ENCODE measurements at places on chromosomes 5 and 9. TPM values are rescaled to one million over a fixed set of nuclear protein-coding genes. Genes with fewer than 3 reads are reported as not detected.

DNA sequence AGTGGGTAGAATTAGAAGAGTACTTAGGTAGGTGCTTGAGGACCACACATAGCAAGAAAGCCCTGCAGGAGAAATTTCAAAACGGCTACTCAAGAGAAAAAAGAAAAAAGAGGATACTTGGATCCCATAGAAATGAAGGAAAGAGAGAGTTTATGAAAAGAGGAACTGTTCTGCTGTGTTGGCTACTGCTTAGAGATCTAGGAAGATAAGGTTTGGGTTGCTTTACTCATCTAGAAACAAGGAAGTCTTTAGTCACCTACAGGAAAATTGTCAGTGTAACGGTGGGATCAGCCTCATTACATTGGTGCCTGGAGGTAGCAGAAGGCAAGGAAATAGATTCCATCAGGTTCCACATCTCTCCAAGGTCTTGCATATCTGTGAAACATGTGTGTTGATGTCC, 14.8 kb upstream of the C5orf46 start:
- no peak for DNase-seq

Gene DIRAS2
- not detected for total RNA-seq

DNA sequence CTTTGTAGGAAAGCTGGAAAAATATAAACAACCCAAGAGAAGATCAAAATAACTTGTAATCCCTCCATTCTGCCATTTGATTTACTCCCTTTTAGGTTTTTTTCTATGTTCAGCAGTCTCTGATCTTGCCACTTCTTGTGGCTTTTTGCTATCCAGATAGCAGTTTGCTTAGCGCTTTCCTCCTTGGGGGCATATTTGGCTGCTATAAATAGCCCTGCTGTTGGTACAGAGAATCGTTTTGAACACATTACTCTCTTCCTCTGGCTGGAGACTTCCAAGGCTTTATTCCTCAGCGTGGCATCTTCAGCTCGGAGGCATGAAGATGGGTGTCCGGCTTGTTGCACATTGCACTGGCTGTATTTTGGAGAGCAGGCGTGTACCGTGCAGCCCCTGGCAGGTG, 38.6 kb downstream of the HMCN2 start:
- no peak for DNase-seq

DNA sequence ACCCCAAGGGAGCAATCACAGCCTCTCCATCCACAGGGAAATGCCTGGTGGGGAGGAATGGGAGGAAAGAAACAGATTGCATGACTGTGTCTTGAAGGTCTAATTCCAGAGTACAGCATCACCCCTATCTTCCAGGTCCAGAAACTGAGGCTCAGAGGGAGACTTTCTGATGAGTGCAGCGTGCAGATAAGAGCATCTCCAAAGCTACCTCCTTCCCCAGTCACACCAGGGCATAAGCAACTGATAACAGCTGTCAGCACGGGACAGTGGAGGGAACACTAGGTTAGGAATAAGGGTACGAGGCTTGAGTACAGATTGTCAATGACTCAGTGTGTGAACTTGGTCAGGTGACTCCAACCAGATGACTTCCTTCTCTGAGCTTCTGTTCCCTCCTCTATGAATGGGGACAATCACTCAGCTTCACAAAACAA, 126.9 kb downstream of the KCNIP1 start:
- DNase-seq, result no peak

GRCh38 chr5:109921735-109922380, 232.1 kb downstream of the MAN2A1 start:
- DNase-seq, result no peak

- no peak for DNase-seq
These were observed 117.4 kb upstream of the ELL2 start for GRCh38 chr5:96079075-96079474.

DNA sequence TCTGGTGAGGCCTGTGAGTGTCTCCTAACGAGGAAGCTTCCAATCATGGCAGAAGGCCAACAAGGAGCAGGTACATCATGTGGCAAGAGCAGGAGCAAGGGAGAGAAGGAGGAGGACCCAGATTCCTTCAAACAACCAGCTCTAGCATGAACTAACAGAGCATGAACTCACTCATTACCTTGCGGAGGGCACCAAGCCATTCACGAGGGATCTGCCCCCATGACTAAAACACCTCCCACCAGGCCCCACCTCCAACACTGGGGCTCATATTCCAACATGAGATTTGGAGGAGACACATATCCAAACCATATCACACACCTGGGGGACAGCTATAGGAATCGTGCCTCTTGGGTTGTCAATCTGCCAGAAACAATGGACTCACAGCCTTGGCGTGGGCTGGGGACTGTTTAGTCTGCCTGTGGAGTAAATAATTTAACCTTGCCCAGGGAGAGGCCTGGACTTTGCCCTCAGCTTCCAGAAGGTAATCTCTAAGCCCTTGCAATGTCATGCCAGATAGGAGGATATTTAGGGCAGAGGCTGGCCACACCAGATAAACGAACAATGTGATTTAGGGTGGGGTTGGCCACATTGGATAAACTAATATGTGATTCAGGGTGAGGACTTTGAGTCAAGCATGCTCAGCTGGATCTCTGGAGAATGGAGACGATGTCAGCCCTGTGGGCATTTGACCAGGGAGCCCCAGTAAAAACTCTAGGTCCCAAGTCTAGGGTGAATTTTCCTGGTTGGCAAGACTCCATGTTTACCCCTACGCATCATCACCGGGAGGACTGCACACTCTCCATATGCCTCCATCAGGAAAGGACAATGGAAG, 13.6 kb upstream of the VDAC1 start:
- DNase-seq, result no peak

- DNase-seq, result no peak
These were observed 53.5 kb upstream of the MCCC2 start for GRCh38 chr5:71533615-71534014.

DNA sequence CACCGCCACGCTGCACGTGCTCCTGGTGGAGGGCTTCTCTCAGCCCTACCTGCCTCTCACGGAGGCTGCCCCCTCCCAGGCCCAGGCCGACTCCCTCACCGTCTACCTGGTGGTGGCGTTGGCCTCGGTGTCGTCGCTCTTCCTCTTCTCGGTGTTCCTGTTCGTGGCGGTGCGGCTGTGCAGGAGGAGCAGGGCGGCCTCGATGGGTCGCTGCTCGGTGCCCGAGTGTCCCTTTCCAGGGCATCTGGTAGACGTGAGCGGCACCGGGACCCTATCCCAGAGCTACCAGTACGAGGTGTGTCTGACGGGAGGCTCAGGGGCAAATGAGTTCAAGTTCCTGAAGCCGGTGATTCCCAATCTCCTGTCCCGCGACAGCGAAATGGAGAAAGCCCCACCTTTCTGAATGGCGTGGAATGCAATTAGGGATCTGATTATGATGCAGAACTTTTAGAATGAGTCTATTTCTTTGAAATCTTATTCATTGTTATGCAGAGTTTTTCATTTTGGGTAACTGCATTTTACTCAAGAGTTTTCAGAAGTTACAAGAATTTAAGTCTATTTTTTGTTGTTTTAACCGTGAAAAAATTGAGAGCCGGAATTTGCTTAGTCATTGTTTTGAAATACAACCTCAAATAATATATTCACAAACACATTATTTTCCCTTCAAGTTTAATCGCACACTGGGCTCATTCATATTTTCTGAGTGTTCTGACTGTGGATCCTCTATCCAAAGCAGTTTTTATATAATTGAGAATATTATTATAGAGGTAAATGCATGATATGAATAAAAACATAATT, 8.5 kb upstream of the PCDHB15 start:
- DNase-seq, result no peak

Gene IFNA13
- not detected for total RNA-seq

DNA sequence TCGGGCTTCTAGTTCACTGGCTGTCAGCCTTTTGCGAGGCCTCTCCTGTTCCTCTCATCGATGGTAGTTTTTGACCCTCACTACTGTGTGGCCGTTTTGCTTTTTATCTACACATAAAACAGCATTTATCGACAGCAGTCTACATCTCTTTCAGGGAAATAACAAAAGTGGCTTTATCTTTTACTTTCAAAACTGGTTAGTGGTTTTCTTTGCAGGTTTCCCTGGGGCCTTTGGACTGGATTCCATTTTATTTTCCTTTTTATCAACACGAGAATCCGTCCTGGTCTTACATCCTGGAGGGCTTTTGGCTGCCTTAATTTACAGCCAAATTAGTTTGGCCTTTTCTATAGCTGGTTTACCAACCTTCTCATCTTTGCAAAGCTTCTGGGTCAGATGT, 793 bp upstream of the PKD2L2 start:
- DNase-seq, result no peak

- no peak for DNase-seq
These were observed 55.5 kb upstream of the STC2 start for GRCh38 chr5:173383711-173384110.

Gene KCNV2
- total RNA-seq, result not detected
